ENCODE measurements at places on chromosomes 1 and 21.

GRCh38 chr1:54324251-54325140 is 81.7 kb downstream of the SSBP3 start:
- DNase-seq = no peak

DNA sequence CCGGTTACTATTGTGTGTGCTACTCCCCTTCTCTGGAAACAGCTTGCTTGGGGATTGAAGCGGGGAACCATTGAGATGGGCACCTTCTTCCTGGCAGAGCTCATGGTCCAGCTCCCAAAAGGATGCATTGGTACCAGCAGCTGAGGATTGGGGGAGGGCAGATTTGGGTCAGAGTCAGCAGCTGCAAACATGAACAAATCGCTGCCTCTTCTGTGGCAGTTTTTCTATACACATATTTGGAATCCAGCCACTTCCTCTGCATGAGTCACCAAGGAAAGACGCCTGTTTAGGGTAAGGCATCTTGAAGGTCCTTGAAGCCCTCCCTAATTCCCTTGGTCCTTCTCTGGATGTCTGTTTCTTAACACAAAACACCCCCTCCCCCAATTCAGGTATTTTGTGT is 104.7 kb downstream of the DAB1 start:
- no peak for DNase-seq

DNA sequence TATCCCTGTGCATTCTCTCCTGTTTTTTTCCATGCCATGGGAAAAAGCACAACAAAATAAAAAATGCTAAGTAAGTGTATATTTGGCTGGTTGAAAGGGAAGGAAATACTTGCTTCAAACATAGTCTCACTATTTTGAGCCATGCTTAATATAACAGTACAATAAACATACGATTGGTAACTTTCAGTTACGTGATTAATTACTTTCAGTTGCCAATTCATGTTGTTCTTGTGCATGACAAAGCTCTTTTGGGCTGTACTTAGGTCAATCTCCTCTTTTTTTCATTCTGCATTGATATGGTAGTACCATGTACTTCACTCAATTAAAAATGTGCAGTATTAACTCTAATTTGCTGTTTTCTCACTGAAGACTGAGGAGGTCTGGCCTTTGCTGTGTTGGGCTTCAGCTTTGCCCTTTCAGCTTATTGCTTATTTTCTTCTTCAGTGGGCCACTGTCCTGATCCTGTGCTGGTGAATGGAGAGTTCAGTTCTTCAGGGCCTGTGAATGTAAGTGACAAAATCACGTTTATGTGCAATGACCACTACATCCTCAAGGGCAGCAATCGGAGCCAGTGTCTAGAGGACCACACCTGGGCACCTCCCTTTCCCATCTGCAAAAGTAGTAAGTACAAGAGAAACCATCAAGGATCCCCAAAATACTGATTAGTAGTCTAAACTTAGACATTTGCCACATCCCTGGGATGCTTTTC is 2.7 kb downstream of the C4BPB start:
- no peak for DNase-seq

DNA sequence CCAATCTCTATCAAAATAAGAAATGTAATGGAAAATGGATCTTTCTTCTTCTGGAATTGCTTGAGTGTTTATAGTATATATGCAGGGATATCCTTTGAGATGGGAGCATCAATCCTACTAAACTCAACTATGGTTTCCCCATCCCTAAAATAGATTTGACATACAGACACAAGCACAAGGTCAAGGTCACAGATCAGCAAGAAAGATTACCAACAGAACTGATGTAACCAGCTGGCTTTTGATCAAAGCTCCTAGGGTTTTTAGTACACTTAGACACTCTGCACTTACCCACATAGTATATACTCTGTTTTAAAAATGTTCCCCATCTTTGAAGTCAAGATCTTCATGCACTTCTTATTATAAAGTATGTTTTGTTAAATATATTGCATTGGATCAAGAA is 85.5 kb downstream of the NRIP1 start:
- no peak for DNase-seq

GRCh38 chr1:71101839-71102376 is 21.1 kb upstream of the ZRANB2 start:
- no peak for DNase-seq

GRCh38 chr1:181135815-181136737 is 47.6 kb downstream of the IER5 start:
- no peak for DNase-seq

GRCh38 chr1:205298191-205298994 is 23.2 kb downstream of the NUAK2 start:
- DNase-seq = no peak

- no peak for DNase-seq
Measured at GRCh38 chr1:108082001-108082400, 117.0 kb upstream of the VAV3 start.

GRCh38 chr1:92953491-92953890 is 7.8 kb downstream of the DIPK1A start:
- peak; percentile 32 for DNase-seq

DNA sequence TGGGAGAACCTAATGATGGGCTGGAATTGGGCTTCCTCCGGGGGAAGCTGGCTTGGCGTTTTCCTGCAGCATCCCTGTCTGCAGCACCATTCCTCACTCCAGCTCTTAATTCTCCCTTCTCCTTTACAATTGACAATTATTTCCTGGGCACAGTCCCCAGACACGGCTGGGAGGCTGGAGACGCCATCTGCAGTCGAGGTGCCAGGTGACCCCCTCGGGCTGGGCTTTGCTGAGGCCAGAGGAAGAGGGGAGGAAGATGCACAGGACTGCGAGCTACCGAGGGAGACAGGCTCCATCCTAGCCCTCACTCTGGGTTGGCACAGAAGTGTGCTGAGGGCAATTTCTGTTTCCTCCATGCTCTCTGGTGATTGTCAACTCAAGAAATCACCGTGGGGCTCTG is 453.8 kb downstream of the PTPRU start:
- no peak for DNase-seq

- DNase-seq = no peak
Measured at GRCh38 chr1:156664046-156664766, 13.0 kb downstream of the NES start.

- no peak for DNase-seq
Measured at GRCh38 chr1:78996791-78997190, 9.7 kb downstream of the ADGRL4 start.

DNA sequence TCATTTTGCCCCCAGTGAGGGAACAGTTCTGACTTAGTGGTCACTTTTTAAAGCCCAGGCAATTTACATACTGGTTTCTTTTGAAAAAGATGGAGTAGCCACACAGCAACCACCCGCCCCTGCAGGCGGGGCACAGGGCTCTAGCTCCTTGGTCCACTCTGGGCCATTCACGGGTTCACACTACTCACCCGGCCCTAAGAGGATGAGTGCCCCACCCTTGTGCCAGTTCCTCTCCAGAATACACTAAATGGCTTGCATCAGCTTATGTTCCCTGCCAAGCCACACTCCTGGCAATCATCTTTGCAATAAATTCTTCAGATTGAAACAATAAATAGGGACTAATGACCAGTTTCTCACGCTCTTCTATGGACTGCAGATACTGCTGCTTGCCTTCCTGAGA is 15.7 kb upstream of the ATP13A2 start:
- DNase-seq = no peak

- DNase-seq = no peak
Measured at GRCh38 chr1:14062669-14063068, 362.7 kb downstream of the PRDM2 start.

DNA sequence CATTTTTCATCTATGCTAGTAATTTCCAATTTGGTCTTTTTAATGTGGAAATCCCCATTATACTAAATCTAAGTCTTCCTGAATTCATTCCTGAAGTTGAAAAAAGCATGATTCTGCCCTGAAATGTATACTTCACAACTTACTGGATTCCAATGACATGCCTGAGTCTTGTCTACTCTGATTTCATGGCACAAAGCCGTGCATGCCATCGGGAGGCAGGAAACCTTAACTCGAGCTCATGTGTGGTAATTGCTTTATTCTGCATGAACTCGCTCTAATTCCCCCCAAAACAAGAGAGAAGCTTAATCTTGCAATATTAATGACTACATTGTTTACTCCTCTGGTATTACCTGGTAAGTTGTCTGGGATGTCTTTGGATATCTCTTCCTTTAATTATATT is 39.6 kb upstream of the PBX1 start:
- DNase-seq = no peak

GRCh38 chr1:56864430-56864829 is 9.8 kb downstream of the C8A start:
- DNase-seq = no peak

DNA sequence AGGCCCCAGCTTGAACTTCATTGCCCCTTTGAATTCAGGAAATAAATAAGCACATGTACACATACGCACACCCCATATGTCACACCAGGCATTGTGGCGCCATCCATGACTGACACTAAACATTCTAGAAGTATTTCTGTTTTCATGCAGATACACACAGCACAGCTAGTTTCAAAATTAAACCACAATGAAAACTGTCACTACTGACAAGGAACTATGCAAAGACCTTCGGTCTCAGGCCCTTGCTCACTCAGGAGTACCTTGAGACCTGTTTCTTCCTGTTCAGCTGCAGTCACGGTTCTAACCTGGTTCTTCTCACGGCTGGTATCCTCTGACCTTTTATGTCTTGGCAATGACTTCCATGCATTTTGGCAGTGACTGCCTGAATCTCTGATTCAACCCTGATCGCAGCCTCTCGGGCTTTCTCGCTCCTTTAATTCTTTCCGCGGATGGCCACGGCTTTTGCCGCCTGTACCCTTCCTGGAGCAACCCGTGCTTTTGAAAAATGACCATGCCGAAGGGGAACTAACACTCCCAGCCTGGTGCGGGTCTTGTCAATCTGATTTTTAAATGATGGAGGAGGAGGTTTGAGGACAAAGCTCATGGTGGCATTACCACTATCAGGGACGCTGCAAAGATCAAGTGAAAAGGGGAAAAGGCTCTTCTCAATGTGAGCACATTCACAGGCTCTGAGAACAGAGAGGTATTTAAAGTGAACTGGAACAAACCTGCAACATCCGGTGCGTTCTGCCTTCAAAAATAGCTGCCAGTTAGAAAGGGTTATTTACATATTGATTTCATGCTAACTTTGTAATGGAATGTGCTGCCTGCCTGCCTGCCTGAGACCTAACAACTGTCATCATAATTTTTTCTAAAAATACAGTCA is 384.6 kb downstream of the RRAGC start:
- no peak for DNase-seq

DNA sequence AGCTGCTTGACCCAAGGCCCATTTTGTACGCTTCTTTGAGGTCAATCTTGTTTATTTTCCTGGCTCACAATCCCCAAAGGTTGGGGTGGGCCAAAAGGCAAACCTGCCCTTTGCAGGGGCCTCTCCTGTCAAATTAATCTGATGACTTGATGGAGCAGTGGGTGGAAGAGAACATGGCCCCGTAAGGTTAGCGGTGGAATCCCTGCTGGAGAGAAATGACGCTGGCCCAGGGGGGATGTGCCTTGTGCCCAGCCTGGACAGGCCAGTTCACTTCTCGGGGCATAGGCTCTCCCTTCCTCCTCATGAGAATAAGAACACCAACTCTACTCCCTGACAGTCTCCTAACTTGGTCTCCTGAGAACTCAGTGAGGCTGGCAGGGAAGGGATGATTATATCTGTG is 40.5 kb downstream of the C1orf198 start:
- no peak for DNase-seq

DNA sequence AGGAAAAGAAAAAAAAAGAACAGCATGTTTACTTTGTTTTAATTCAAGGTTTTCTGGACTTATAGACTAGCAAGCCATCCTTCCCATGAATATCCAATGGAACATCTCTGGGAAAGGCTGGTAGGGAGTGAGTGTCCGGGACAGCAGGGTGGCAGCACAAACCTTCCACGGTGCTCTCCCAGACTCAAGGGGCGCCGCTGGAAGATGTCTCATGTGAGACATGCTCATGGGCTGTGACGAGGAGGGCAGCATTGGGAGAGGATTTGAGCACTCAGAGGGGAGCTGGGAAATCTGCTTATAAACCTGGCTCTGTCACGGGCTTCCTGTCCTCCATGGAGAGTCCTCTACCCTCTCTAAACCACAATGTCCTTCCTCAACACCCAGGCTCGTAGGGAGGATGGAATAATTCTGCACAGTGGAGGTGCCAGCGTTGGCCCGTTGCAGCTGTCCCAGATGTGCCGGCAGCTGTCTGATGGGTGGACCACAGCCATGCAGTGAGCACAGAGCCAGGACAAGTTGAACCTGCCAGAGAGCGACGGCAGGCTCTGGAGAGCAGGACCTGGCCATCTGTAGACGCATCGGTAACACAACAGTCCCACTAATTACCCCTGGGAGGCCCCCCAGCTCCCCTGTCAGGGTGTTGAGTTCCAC is 100.1 kb upstream of the IGSF21 start:
- DNase-seq = no peak

DNA sequence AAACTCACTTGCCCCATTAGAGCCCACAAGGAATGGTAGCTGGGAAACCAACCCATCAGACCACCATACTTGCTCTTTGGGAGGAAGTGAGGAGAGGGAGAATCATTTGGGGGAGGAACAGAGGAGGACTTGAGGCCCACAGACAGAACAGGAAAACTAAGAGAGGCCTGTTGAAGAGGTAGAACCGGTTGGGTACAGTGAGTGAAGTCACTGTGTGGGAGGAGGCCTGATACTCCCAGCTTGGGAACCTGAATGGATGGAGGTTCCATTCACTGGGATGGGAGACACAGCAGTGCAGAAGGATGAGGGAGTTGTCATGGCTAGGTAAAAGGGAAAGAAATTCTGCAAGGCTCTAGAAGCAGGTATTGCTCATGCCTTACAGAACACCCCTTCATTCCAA is 63.4 kb upstream of the PSEN2 start:
- no peak for DNase-seq

DNA sequence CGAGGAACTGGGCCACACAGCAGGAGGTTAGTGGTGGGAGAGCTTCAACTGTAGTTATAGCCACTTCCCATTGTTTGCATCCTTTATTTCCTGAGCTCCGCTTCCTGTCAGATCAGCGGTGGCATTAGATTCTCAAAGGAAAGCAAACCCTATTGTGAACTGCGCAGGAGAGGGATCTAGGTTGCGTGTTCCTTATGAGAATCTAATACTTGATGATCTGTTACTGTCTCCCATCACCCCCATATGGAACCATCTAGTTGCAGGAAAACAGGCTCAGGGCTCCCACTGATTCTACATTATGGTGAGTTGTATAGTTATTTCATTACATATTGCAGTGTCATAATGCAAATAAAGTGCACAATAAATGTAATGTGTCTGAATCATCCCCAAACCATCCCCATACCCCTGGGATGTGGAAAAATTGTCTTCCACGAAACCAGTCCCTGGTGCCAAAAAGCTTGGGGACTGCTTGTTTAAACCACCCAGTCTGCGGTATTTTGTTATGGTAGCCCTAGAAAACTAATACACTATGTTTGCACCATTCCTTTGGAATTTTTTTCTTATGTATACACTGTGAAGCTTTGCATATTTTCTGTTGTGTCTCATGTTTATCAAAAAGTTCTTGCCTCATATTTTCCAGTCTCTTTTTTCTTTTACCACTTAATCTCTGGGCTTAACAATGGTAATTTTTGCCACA is 136.6 kb upstream of the IVNS1ABP start:
- no peak for DNase-seq

All from activated gamma-delta T cell treated with Interleukin-2 at 50 U/mL for 16 hours (primary cell).